ENCODE measurements at places on chromosomes 1 and 21. TPM values are rescaled to one million over a fixed set of nuclear protein-coding genes. Genes with fewer than 3 reads are reported as not detected.

Gene SLC25A34
- 0.24 TPM for total RNA-seq

Gene GBP6
- not detected for total RNA-seq

Gene FCRL4
- total RNA-seq = not detected

Gene TMEM240
- total RNA-seq = not detected

Gene C1orf53
- total RNA-seq = 7.0 TPM

Gene MAP3K21
- 8.3 TPM for total RNA-seq
